ENCODE measurements at places on chromosomes 12 and 14.

DNA sequence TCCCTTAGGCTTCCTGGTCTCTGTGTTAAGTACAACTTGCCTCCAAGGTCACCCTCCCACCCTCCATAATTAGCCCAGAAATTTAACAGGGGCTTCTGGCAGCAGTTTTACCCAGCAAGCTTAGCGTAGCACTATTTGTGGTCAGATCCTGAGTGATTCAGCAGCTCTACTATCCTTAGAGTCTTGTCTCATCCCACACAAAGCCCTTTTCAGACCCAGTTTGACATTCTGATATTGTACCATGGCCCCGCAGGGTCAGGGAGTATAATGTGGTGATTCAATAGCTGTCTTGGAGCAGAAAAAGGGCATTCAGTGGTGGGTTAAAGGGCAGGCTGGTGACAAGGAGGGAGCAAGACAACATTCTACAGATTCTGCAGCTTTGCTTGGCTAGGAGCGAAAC is 153.8 kb upstream of the DDHD1 start:
- no peak for DNase-seq

GRCh38 chr14:52366796-52367315 is 52.7 kb downstream of the PTGER2 start:
- DNase-seq: no peak

GRCh38 chr12:121980191-121980891 is 41.3 kb upstream of the BCL7A start:
- no peak for DNase-seq

DNA sequence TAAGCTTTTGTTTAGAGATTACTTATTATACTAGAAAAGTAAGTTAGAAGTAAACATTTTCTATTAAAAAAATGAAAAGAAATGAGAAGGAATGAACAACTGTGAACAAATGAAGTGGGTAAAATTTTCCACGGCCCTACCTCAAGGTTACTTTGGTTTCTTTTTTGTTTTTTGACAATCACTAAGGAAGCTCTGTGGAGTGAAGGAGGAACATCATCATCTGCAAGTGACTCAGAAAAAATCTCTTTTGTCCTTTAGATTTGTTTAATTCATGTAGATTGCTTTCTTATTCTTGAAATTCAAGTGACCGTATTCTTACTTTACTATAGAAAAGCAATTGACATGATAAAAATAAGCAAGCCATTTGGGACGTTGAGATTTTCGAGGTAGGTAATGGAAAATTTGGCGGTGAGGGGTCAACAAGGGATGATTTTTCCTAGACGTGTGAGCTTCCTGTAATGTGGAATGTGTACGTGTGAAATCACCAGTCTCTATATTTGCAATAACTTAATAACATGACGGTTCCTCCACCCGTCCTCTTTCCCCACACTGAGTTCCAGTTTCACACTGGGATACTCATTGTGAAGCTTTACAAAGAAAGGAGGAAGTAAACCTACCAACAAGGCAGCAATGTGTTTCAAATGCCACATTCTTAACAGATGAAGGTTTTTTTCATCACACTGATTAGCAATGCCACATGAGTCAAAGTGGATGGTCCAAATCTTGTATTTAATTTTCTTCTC is 62.3 kb upstream of the EGLN3 start:
- peak; percentile 9 for DNase-seq

DNA sequence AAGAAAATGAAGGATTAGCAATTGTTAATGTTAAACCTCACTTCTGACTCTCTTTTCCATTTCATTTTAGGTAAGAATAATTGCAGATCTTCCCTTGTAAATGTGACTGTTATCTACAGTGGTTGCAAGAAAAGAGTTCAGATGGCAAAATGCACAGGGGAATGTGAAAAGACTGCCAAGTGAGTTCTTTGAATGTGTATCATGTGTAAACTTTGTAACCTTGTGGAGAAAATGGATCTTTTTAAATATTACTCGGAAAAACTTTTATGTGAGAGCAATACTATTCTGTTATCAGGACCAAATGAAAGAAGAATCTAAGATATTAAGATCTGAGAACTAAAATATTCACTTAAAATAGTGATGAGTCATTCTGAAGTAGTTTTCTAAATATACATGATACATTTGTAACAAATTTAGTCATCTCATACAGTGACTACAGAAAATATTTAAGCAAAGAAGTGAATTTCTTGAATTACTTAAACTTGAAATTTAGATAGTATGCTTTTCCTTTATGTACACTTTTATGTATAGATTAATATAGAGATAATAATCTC is 122.5 kb upstream of the CNTN1 start:
- DNase-seq: no peak

GRCh38 chr12:91422811-91423692 is 240.4 kb upstream of the DCN start:
- DNase-seq: no peak

GRCh38 chr14:52678591-52678990 is 16.8 kb downstream of the ERO1A start:
- DNase-seq: no peak

DNA sequence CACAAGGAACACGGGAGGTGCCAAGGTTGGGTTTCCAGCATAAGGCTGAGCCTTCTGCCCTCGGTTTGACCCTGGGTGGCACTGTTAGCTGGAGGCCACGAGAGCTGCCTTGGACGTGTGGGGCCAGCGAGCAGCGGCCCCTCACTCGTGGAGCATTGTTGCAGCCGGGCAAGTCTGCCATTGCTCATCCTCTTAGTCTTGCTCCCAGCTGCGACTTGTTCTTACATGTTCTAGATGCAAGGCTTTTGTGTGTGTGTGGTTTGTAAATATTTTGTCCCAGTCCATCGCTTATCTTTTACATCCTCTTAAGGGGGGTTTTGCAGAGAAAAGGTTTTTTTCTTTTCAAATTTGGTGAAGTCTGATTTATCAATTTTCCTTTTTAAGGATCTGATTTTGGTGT is 21.1 kb upstream of the C1S start:
- DNase-seq: no peak

DNA sequence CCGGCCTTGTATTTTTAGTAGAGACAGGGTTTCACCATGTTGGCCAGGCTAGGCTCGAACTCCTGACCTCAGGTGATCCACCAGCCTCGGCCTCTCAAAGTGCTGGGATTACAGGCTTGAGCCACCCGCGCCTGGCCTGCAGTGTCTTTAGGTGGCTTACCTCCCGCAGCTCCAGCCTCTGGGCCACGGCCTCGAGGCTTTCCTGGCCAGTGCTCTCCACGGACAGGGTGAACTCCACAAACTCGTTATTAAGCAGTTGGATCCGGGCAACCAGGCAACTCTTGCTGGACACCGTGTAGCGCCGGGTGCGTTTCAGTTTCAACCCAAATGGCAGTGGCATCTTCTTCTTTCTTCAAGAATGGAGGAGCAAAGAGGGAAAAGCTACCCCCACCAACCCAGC is 4.7 kb downstream of the PTPN21 start:
- no peak for DNase-seq

- no peak for DNase-seq
Observed at GRCh38 chr12:3215410-3215975, 138.3 kb downstream of the TSPAN9 start.

DNA sequence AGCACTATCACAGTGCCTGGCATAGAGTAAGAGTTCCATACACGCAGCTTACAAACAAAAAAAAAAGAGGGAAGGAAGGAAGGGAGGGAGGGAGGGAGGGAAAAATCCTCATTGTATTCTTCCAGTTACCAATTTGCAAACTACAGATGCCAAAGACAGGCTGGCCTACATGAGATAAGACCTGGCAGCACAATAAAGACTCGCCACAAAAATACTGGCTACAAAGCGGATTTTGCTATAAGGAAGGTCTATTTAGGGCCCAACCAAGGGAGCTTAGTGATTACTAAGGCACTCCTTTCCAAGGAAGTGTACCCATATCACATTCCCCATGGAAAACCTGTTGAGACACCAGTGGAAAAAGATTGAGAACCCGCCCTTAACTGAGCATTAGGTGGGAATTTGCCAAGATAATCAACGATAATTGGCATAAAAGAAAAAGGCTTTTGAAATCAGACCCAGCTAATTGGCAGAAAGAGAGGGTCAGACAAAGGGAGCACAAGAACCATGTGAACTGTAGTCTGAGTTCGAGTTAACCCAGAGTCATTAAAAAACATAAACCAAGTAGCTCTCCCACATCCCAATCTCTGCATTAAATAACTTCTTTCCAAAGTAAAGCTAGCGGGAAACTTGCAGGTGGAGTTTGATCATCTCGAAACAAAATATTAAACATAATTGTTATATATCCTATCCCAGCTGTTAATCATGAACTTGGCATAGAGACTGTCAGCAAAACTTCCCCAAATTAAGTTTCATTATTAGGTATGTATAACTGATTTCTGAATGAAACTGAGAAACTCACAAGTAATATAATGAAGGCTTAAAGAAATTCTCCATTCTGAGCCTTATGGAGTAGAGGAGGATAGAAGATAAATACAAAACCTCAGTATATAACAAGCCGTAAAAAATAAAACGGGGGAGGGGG is 50.1 kb downstream of the PHLDA1 start:
- no peak for DNase-seq

DNA sequence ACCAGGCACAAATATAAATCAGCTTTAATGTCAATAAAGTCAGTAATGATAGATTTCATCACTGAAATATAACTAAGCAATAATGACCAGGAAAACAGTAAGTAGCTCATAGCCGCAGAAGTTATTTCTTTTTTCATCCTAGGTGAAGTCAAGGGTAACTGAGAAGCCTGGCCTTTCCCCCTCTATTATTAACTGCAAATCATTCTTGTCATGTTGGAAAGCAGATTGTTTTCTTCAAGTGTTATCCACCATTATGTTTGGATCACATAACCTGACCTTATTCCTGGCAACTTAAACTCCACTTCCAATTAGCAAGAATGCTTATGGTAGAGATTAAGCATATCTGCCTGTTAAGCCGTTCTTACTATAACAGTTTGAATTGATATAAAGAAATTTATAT is 603.4 kb upstream of the FOXG1 start:
- DNase-seq: no peak

GRCh38 chr14:61080591-61081010 is 99.6 kb downstream of the SLC38A6 start:
- DNase-seq: no peak

- DNase-seq: no peak
Observed at GRCh38 chr12:6829536-6830220, 1.5 kb downstream of the P3H3 start.

GRCh38 chr12:109255377-109255776 is 53.7 kb downstream of the FOXN4 start:
- DNase-seq: no peak

DNA sequence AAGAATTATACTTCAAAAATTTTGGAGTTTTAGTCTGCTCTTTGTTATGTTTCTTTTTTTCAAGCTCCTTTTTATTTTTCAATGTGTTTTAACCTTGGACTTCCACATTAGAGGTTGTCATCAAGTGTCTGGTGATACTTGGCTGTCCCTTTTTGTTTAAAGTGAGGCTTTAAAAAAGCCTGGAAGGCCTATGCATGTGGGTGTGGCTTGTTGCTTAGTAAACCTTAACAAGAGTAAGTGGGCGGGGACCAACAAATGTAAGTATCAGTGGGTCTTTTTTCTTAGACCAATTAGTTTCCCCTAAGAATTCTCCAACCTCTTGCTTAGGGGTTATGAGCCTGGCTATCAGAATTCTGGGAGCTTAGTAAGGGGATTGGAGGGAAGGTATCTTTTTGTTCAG is 26.4 kb downstream of the HCFC2 start:
- DNase-seq: no peak

DNA sequence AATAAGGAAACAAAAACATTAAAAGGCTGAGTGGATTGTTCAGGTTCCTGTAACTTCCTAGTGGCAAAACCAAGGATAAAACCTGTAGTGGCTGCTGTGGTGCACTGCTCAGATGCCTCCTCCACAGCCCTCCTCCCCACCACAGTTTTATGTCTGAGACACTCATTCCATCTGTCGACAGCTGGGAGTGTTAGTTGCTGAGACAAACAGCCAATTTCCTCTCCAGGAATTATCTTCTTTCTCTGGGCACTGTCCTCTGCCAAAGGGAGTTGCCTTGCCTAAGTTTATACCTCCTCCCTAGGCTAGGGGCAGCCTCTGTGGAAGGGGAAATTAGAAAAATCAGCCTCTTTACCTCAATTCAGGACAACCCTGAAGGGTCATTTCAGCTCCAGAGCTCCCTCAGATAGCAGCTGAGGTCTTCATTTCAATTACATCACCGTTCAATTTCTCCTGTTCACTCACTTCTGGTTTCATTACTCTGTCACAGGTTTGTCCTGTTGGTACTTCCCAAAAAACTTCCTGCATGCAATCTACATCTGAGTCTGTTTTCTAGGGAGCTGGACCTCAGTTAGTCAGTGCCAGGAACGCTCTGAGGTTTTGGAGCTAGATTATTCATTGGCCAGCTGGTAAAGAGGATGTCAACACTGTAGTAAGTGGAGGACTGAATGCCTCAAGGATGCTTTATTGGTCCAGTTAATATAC is 74.9 kb upstream of the ATP2B1 start:
- no peak for DNase-seq

DNA sequence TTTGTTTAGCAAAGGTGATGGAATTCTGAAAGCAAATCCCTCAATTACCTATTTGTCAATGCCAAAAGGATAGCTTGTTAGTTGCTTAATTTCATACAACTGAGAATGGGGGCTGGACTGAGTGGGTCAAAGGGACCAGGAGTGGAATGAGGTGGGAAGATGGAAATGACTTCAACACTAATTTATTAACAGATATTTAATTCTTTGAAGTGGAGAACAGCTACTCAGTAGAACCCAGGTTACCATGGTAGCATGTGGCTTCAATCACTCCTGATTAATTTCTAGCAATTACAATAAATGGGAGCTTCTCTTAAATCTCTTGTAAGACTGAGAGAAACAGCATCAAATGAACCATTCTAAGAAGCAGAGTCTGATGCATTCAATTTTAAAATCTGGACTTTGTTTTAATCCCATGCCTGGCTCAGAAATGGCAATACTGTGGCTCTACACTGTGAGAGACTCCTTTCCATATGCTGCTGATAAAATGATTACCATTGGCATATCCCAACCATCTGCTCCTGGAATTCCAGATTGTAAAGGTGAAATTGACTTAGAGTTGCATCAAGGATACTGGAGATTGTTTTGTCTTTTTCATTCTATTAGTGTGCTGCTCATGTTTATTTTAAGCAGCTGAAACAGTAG is 607.8 kb downstream of the SNAPC1 start:
- DNase-seq: no peak

- DNase-seq: no peak
Observed at GRCh38 chr14:38762845-38763244, 340.2 kb downstream of the SEC23A start.

- no peak for DNase-seq
Observed at GRCh38 chr12:117404203-117404853, 42.9 kb upstream of the NOS1 start.

- DNase-seq: no peak
Observed at GRCh38 chr12:52675301-52675701, 4.9 kb downstream of the KRT1 start.

- no peak for DNase-seq
Observed at GRCh38 chr14:58752771-58753201, 115.0 kb downstream of the DACT1 start.

All from GM18507 (cell line).